A549 (cell line): ENCODE measurements at places on chromosomes 2 and 18. TPM values are rescaled to one million over a fixed set of nuclear protein-coding genes. Genes with fewer than 3 reads are reported as not detected.

DUSP19 gene
- polyA plus RNA-seq, result 1.1 to 1.5 TPM (median 1.2 TPM) in 3 replicates

DNA sequence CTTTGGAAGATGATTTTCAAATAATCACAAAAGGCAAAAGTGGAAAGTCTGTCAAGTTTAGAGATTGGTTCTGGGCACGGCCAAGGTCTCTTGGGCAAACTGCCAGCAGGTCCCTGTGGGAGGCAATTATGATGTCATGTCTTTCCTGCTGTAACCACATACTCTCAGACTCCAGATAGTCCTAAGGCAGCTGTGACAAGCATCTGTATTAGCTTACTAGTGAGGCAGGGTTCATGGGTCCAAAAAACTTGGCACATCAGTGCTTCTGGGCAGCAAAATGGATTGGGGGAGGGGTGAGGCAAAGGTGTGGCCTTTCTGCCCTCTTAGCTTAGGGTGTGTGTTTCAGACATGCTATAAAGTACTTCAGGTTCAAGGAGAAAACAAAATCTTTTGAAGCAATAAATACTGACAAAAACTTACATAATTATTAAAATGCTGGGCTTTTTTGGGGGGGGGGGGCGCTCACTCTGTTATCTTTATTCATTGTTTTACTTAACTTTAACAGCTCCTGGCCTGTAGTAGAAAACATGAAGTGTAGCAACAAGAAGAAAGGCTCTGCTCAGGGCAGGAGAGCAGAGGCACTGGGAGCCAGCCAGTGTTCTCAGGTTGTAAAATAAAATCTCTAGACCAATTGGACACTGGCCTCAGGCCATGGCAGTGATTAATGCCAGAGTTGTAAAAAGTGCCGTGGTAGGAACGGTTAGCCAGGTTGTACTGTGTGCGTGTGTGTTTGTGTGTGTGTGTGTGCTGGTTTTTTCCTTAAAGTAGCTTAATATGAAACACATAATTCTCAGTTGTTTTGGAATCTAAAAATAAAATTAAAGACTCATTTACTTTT is 14.3 kb upstream of the TANC1 start:
- peak; percentile 87 for DNase-seq

- no peak for DNase-seq
Observed at GRCh38 chr2:197256021-197256420, 54.6 kb downstream of the ANKRD44 start.

DNA sequence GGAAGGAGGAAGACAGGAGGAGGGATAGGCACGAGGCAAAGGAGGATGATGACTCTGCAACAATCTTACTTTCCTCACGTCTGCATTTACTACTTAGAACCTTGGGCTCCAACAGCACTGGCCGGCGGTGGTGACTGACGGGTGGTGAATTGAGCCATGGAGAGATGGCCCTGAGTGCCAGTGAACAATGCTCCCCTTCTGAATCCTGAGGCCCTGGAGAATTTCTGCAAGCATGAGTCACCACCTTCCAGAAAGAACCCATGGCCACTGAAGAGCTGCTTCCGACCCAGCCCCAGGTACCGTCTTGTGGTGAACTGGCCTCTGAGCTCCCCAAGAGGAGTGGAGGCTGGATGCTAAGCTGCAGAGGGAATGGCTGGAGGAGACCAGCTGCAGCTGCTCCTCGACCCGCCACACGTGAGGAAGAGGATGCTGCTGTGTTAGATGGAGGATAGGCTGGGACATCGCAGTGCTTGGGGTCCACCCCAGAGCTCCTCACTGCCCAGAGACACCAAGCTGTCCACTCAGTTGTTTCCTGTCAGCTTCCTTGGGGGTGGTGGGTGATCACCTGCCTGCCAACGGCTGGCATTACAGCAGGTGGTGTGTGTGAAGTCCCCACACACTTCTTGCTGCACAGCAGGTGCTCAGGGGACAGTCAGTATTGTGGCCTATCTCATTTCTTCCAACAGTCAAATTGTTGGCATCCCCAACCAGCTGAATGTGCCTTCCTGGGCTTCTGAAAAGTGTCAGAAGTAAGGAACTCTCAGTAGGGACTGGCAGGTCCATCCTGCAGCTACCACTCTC is 186.5 kb upstream of the ID2 start:
- DNase-seq, result no peak

DNA sequence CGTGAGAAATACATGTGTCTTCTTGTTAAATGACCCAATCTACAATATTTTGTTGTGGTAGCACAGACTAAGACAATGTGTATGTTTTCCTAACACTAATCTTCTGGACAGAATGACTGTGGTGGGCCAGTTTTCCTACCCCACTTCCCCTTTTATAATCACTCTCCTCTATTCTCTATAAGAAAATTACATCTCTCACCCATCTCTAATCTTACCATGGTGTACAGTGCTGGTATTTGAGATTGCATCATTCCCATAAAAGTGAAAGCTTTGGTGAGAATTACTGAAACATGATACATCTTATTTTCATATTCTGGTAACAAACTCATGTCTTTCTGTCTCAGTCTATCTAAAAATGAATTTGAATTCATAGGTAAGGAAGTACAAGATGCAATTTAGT is 40.5 kb downstream of the CAVIN2 start:
- DNase-seq, result no peak
